Activated naive CD4-positive, alpha-beta T cell treated with anti-CD3 and anti-CD28 coated beads for 36 hours (primary cell): ENCODE measurements at places on chromosomes 5 and 9. TPM values are rescaled to one million over a fixed set of nuclear protein-coding genes. Genes with fewer than 3 reads are reported as not detected.

DBN1 gene
- total RNA-seq: 20.8 TPM

CBY3 gene
- not detected for total RNA-seq

IQGAP2 gene
- 55.9 TPM for total RNA-seq

- no peak for DNase-seq
Observed at GRCh38 chr9:15417626-15418025, 5.0 kb upstream of the SNAPC3 start.

DNA sequence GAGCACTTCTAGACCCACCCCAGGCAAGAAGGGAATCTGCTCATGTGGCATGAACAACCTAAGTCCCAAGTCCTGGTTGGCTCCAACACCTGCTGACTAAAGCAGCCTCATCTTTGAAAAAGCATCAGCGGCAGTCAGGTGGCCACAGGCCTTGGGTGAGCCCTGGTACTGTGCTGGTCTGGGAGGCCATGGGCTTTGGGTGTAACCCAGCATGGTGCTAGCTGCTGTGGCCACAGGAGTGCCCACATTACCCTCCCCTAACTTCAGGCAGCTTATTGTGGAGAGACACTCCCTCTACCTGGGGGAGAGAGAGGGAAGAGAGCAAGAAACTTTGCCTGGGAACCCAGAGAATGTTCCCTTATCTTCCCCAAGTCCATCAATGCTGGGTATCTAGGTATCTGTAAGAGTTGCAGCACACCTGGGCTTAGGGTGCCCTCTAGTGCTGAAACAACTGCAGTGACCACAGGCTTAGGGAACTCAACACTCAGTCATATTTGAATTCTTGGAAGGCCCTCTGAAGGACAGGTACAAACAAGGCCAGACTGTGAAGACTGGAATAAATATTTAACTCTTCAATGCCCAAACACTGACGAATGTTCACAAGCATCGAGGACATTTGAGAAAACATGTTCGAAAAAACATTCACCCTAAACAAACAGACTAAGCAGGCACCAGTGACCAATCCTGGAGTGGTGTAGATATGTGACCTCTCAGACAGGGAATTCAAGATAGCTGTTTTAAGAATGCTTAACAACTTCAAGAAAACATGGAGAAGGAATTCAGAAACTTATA is 69.9 kb upstream of the OR2K2 start:
- peak; percentile 22 for DNase-seq

DNA sequence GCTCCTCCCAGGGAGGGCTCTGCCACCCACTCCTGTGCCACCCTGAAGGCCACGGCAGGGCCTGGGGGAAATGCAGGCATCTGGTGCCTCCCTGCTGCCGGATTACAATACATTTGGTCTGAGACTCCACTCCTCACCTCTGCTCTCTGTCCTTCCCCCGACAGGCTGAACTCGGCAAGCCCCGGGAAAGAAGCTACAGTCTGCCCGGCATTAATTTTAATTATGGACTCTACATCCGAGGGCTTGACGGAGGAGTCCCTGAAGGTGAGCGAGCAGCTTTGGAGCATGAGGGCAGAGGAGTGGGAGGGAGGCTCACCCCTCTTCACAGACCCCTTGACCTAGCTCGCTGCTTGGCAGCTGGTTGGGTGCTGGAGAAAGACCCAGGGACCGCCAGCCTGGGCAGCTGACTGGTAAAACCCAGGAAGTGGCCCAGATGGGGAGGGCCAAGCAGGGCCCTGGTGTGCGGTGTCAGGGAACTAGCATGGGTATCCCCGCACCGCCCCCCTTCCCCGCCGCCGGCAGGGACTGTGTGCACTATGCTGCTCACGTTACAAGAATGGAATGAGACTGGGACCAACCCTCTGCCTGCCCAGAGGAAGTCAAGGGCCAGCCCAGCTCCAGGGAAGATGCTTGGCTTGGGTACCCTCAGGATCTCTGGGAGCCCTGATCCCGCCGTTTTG is 83.7 kb upstream of the BARHL1 start:
- no peak for DNase-seq

DNA sequence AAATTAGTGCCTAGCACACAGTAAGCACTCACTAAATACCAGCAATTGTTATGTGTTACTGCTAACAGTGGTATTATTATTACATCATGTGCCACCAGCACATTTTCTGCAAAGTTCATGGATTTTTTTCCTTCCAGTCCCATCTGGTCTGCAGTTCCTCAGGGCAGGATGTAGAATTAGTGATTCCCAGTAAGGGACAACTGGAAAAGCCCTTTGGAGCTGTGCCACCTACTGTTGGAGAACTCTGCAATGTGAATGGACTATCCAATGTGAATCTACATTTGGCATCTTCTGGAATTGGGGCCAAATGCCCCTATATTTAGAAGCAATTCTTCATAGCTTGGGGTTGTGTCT is 154.0 kb downstream of the CDH6 start:
- DNase-seq: no peak

- DNase-seq: no peak
Observed at GRCh38 chr9:5529683-5530221, 19.4 kb downstream of the PDCD1LG2 start.

DNA sequence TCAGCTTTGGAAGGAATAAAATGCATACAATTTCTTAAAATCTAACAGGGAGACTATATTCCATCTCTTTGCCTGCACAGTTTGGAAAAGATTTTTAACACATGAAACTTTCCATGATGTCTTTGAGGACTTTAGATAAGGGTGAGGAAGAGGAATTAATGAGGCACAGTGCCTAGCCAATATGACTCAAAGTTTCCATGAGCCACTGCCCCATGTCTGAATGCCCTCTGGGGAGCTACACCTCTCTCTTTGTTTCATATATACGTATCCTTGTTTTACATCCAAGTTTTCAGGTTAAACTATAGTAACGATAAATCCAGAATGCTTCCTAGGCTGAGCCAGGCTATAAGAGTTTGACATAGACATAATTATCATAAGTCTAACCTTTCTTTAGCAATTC is 349.3 kb upstream of the TLE4 start:
- no peak for DNase-seq

DNA sequence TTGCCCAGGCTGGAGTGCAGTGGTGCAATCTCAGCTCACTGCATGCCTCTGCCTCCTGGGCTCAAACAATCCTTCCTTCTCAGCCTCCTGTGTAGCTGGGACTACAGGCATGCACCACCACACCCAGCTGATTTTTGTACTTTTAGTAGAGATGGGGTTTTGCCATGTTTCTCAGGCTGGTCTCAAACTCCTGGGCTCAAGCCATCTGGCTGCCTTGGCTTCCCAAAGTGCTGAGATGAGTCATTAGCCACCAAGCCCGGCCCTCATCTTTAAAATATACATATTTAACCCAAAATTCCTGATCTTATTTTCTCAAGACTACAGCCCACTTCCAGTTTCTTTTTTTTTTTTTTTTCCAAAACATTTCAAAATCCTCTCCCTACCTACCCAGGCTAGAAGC is 31.7 kb upstream of the MINAR2 start:
- no peak for DNase-seq

SYK gene
- total RNA-seq: 0.07 TPM

OR2Y1 gene
- not detected for total RNA-seq

GRCh38 chr5:7663808-7664207 is 187.1 kb downstream of the CFAP90 start:
- DNase-seq: no peak

DNA sequence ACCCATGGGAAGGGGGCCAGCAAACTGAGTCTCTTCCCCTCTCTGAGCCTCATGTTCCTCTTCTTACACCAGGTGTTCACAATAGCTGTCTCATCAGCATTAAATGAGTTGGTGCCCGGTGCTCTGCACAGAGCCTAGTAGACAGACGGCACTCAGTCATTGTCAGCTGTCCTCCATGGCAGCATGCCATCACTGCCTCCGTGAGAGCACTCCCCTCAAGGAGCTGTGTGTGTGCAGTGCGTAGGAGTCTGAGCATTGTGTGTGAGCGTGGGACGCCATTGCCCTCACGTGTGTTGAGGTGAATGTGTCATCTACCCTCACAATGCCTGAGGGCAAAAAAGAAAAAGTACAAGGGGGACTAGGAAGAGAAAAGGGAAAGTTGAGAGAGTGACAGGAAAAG is 536.5 kb downstream of the CDK5RAP2 start:
- no peak for DNase-seq

GRCh38 chr5:175246889-175247520 is 197.0 kb downstream of the DRD1 start:
- DNase-seq: no peak

GRCh38 chr5:91430949-91431348 is 47.8 kb upstream of the ARRDC3 start:
- no peak for DNase-seq

DNA sequence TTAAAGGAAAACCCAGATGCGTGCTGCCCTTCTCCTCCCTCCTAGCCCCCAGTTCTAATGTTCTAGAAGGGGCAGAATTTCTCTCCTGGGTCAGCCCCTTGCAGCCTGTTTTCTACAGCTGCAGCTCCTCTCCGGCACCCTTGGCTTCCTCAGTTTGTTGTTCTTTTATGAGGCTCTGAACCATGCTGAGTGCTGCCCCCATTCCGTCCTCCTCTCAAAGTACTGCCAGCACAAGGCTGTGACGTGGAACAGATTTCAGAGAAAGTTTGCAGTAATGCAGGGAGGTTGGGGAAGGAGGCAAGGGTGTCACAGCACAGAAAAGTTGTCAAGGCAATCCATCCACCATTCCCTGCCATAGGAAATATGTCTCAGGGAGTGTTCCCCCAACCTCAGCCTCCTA is 63.3 kb downstream of the RGS3 start:
- no peak for DNase-seq

- DNase-seq: no peak
Observed at GRCh38 chr9:81456431-81457006, 232.8 kb downstream of the TLE1 start.

PTPRD gene
- not detected for total RNA-seq

EIF4E1B gene
- not detected for total RNA-seq

GRCh38 chr9:224026-224425 is 9.4 kb downstream of the DOCK8 start:
- DNase-seq: no peak

- DNase-seq: no peak
Observed at GRCh38 chr5:72231991-72232703, 87.9 kb downstream of the MRPS27 start.

GRCh38 chr5:111635916-111636570 is 121.0 kb downstream of the NREP start:
- DNase-seq: no peak
